Mucosa of descending colon (tissue), 3 donors: ENCODE measurements at places on chromosomes 5 and 9.

- DNase-seq: peak; percentile 80
These were observed 5.0 kb downstream of the NSMF start for GRCh38 chr9:137454145-137454596.

DNA sequence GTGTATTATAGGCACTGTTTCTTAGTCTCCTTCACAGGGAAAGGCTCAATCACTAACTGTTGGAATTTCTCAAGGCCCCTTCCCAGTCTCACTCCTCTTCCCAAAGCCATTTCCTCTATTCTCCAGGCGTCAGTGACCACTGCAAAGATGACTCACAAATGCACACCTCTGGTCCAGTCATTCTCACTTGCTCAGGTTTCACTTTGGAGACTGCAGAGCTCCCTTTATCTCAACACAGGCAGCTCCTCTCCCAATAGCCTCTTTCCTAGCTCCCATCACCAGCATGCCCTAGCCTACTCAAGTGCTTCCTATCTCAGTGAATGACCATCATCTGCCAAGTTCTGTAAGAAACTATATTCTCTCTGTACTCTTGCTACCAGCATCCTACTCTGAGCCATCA, 323.6 kb downstream of the NTRK2 start:
- DNase-seq: no peak

DNA sequence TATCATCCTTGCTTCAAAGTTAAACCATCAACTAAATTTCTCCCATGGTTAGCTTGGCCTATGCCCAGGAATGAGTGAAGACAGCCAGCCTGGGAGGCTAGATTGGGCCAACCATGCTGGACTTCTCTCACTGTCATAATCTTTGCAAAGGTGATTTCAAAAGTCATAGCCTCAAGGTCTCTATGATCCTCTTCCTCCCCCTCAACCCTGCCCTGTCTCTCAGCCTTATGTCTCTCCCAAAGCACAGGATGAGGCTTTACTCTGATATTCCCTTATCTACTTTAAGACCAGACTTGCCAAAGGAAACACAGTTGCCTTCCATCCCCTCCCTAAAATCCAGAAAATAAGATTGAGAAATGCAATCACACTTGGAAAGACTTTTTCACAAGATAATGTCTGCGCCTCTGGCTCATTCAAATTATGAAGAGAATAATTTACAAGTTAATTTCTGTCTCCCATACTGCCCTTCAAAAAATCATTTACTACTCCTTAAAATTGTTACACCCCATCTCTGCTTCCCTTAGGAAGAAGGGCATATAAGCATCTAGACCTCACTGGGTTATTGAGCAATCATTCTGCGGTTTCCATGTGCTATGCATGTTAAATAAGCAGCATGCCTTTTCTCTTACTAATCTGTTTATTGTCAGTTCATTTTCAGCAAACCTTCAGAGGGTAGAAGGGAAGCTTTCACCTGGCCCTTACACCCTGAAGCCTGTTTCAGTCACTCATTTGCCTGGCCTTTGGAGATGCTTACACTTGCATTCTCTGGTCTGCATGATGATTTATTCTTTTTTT, 113.8 kb upstream of the ANKRD55 start:
- no peak for DNase-seq

DNA sequence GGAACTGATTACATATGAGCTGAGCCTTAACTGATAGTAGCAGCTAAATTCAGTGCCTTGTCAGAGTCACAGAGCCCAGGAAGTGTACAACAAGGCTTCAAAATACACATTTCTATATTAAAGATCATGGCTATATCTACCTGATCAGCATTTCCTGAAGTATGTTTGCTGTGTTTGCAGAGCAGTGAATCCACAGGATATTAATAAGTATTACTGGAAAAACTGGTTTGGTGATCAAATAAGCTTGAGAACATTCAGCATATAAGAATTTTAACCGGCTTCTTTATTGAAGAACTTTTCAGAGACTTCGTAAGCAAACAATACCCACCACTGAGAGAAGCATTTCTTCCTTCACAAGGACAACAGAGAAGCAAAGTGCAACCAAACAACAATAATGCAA, 227.0 kb downstream of the ELAVL2 start:
- DNase-seq: no peak

- DNase-seq: no peak
These were observed 32.1 kb downstream of the USP20 start for GRCh38 chr9:129867136-129868022.

DNA sequence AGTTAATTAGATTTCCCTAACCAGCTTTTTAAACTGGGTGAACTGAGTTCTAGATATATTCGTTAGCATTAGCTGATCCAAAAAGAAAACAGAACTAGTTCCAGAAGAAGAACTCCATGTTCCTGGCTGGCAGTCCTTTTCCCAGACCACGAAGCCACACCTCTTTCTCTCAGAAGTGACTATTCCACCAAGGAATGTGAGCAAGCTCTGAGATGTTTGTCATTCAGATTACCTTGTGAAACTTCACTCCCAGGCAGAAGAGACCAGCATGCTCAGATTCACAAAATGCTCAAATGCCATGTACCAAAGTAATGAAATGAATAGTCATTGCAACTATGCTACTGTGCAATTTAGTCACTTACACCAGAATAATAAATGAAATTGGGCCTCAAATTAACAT, 4.4 kb upstream of the SSBP2 start:
- no peak for DNase-seq

GRCh38 chr9:27485158-27485557, 38.9 kb upstream of the IFNK start:
- DNase-seq: no peak

- no peak for DNase-seq
These were observed 12.8 kb upstream of the NDFIP1 start for GRCh38 chr5:142095651-142096330.

GRCh38 chr5:111960476-111961215, 203.7 kb upstream of the NREP start:
- no peak for DNase-seq
